ENCODE measurements at places on chromosomes 3 and 15.

- no peak overlapping the region for H3K4me3 ChIP-seq
- DNase-seq, result no peak
- peaks cover 4% of the 10 kb centered on the region for H3K27me3 ChIP-seq
- no peak overlapping the region for H3K27ac ChIP-seq
These were observed 177.7 kb downstream of the SMAD6 start for GRCh38 chr15:66879531-66880368.

- peak; percentile 78 for DNase-seq
- H3K4me1 ChIP-seq, result peaks cover 73% of the 10 kb centered on the region
- H3K27ac ChIP-seq, result peak overlapping the region; percentile 68
- peak overlapping the region; percentile 70 for H3K4me3 ChIP-seq
- peaks cover 38% of the 10 kb centered on the region for H3K36me3 ChIP-seq
- H3K27me3 ChIP-seq, result no peaks in the 10 kb centered on the region
These were observed 11.0 kb downstream of the TEX264 start for GRCh38 chr3:51682079-51682478.

GRCh38 chr15:51322621-51323296 lies 15.6 kb downstream of the CYP19A1 start:
- no peaks in the 10 kb centered on the region for H3K4me1 ChIP-seq
- peaks cover 5% of the 10 kb centered on the region for H3K27me3 ChIP-seq
- no peak overlapping the region for H3K4me3 ChIP-seq
- H3K27ac ChIP-seq, result no peak overlapping the region
- H3K36me3 ChIP-seq, result no peaks in the 10 kb centered on the region

GRCh38 chr3:99859825-99860224 lies 42.2 kb downstream of the CMSS1 start:
- H3K36me3 ChIP-seq, result peaks cover 62% of the 10 kb centered on the region
- peaks cover 89% of the 10 kb centered on the region for H3K4me1 ChIP-seq
- H3K4me3 ChIP-seq, result no peak overlapping the region
- no peak overlapping the region for H3K27ac ChIP-seq
- H3K27me3 ChIP-seq, result no peaks in the 10 kb centered on the region

GRCh38 chr15:45150481-45150880 lies 20.7 kb downstream of the DUOX1 start:
- H3K4me3 ChIP-seq, result no peak overlapping the region
- no peaks in the 10 kb centered on the region for H3K27me3 ChIP-seq
- peaks cover 4% of the 10 kb centered on the region for H3K36me3 ChIP-seq
- no peaks in the 10 kb centered on the region for H3K4me1 ChIP-seq
- H3K27ac ChIP-seq, result no peak overlapping the region
- DNase-seq, result no peak

DNA sequence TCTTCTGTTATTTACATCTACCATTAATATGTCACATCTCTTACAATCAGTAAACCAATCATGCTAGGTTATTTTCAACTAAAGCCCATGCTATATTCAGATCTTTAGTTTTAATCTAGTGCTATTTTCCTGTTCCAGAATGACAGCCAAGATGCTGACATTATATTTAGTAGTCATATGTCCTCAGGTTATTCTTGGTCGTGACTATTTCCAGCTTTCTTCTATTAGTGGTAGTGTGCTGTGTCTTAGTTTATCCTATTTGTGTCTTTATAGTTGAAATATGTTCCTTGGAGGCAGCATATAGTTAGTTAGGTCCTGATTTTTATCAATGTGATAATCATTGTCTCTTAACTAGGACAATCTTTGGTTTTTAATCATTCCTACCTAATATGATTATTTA lies 566.5 kb downstream of the CADM2 start:
- no peak overlapping the region for H3K27ac ChIP-seq
- no peak for DNase-seq
- H3K27me3 ChIP-seq, result no peaks in the 10 kb centered on the region

- no peak for DNase-seq
- peaks cover 16% of the 10 kb centered on the region for H3K27me3 ChIP-seq
- H3K36me3 ChIP-seq, result no peaks in the 10 kb centered on the region
- H3K4me1 ChIP-seq, result no peaks in the 10 kb centered on the region
- H3K27ac ChIP-seq, result no peak overlapping the region
- no peak overlapping the region for H3K4me3 ChIP-seq
These were observed 17.3 kb downstream of the LTF start for GRCh38 chr3:46447228-46447985.

DNA sequence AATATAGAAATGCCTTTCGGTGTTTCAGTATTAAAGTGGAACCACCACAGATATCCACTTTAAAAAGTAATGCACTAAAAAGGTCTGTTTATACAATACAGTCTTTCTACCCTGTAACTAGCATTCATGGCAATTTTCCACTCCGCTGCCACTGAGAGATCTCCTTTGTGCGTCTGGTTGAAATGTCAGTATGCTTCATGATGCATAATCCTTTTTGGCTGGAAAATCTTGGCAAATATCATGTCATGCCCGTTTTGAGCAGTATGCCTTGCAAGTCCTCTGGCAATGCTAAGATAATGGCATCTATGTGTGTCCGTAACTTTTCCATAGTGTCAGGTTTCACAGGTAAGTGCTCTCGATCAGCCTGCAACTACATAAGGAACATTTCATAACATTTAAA lies 30.8 kb upstream of the ARF4 start:
- H3K4me1 ChIP-seq, result no peaks in the 10 kb centered on the region
- DNase-seq, result no peak
- no peak overlapping the region for H3K4me3 ChIP-seq
- no peak overlapping the region for H3K27ac ChIP-seq
- H3K36me3 ChIP-seq, result peaks cover 56% of the 10 kb centered on the region

GRCh38 chr3:196193736-196194541 lies 17.3 kb downstream of the ZDHHC19 start:
- no peaks in the 10 kb centered on the region for H3K27me3 ChIP-seq
- DNase-seq, result no peak
- peak overlapping the region; percentile 94 for H3K27ac ChIP-seq
- H3K4me3 ChIP-seq, result no peak overlapping the region

- peaks cover 38% of the 10 kb centered on the region for H3K36me3 ChIP-seq
- H3K27me3 ChIP-seq, result no peaks in the 10 kb centered on the region
- H3K4me1 ChIP-seq, result peaks cover 47% of the 10 kb centered on the region
- peak overlapping the region; percentile 68 for H3K4me3 ChIP-seq
- peak overlapping the region; percentile 73 for H3K27ac ChIP-seq
- DNase-seq, result no peak
These were observed 437 bp downstream of the KLF13 start for GRCh38 chr15:31326875-31327668.

DNA sequence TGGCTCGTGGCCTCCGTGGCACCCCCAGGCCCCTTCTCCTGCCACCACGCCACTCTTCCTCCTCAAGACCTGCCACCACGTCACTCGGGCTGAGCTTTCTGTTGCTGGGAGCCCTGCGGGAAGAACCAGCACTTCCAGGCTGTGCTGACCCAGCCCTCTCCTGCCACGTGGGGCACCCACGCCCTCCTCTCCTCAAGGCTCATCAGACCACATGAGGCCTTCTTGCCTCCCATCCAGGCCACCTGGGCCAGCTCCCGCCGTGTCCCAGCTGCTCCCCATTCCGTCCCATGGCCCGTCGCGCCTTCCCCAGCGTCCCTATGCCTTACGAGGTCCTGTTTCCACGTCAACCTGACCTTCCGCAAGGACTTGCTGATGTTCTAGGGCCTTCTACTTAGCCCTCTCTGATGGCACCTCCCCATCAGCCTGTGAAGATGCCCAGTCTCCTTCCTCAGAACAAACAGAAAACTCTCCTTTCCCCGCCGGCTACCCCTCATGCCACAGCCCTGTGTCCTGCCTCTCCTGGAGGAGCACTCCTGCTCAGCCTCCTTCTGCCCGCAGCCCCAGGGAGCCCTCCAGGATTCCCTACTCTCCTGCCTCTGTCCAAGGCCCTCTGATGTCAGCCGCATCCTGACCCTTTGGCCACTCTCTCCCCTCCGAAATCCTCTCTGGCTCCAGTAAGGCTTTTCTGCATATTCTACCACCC lies 71.1 kb upstream of the BLM start:
- H3K27me3 ChIP-seq, result no peaks in the 10 kb centered on the region
- no peak overlapping the region for H3K4me3 ChIP-seq
- H3K27ac ChIP-seq, result peak overlapping the region; percentile 62

- H3K4me3 ChIP-seq, result no peak overlapping the region
- H3K27ac ChIP-seq, result peak overlapping the region; percentile 69
- peaks cover 29% of the 10 kb centered on the region for H3K36me3 ChIP-seq
- no peak for DNase-seq
- H3K4me1 ChIP-seq, result peaks cover 47% of the 10 kb centered on the region
These were observed 87.7 kb downstream of the ATP10A start for GRCh38 chr15:25775317-25775912.

DNA sequence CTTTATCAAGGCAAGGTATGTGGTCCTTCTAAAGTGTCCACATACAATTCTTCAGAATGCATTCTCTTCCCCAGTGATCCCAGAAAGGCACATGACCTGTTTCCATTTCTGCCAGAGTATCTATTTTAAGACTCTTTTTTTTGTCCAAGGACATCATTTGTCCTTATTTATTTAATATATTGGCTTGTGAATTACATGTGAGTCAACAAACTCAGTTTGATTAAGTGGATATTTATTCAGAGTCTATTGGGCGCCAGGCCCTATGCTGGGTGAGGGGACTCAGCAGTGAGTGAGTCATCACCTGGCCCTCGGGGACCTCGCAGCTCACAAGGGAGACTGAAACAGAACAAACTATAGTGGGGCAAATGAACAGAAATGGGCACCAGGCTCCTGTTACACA lies 136.8 kb downstream of the SNRK start:
- no peaks in the 10 kb centered on the region for H3K27me3 ChIP-seq
- no peaks in the 10 kb centered on the region for H3K4me1 ChIP-seq
- H3K4me3 ChIP-seq, result no peak overlapping the region
- no peaks in the 10 kb centered on the region for H3K36me3 ChIP-seq
- no peak overlapping the region for H3K27ac ChIP-seq

DNA sequence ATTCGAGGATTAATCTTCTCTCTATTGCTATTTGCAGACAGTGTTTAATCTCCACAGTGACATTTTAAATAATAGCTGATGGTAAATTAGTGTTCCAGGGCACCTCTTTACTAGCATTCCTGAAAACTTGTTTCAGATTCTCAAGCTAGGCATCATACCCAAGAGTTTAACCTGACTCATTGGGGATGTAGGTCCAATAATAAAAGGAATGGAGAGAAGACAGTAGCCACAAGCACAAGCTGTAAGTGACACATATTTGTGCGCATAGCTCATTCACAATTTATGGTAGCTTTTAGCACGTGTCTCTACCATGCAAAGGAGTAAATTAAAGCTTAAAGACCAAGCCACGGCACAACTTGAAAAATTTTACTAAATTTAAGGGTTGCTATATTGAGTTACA lies 171.3 kb upstream of the FAM3D start:
- H3K27me3 ChIP-seq, result peaks cover 9% of the 10 kb centered on the region
- no peaks in the 10 kb centered on the region for H3K4me1 ChIP-seq
- no peak for DNase-seq
- no peaks in the 10 kb centered on the region for H3K36me3 ChIP-seq
- no peak overlapping the region for H3K27ac ChIP-seq

DNA sequence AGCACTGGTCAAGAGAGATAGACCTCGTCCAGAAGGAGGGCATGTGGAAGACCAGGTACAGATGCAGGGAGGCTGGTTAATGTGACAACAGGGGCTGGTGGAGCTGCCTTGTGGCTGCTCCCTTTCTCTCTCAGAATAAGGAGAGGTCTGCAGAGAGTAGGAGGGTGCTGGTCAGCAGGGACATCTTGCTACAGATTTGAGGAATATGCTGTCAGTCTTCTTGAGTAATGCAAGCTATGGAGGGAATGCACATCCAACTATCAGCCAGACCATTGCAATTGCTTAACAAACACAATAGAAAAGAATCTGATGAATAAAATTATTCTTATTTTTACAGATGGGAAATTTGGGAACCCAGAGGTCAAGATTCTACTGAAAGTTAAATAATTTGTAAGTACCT lies 20.3 kb upstream of the SIAH2 start:
- H3K4me1 ChIP-seq, result peaks cover 53% of the 10 kb centered on the region
- peaks cover 2% of the 10 kb centered on the region for H3K36me3 ChIP-seq
- H3K4me3 ChIP-seq, result no peak overlapping the region
- no peak for DNase-seq

DNA sequence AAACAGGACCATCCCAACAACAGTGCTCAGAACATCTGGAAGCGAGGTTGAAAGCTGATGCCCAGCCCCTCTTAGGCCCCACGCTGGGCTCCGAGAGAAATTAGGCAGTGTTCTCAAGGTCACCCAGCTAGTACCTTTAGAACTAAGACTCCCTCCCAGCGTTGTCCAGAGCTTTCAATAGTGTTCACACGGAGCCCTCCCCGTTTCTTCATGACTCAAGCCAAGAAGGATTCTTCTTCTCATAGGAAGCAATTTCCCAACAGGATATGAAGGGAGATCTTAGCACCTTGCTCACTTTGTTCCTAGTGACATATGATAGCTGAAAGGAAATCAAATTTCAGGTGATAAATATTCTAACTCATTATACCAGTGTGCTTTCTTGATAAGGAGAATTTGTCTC lies 244.2 kb upstream of the ST8SIA2 start:
- peaks cover 6% of the 10 kb centered on the region for H3K36me3 ChIP-seq
- no peak for DNase-seq
- H3K27ac ChIP-seq, result no peak overlapping the region
- no peaks in the 10 kb centered on the region for H3K27me3 ChIP-seq
- no peak overlapping the region for H3K4me3 ChIP-seq
